ENCODE measurements at places on chromosomes 4 and X. TPM values are rescaled to one million over a fixed set of nuclear protein-coding genes. Genes with fewer than 3 reads are reported as not detected.

GRCh38 chrX:104098151-104098808, 14.0 kb upstream of the ZCCHC18 start:
- no peak for DNase-seq

- DNase-seq = no peak
These were observed 77.9 kb downstream of the RTL9 start for GRCh38 chrX:110436523-110436922.

DNA sequence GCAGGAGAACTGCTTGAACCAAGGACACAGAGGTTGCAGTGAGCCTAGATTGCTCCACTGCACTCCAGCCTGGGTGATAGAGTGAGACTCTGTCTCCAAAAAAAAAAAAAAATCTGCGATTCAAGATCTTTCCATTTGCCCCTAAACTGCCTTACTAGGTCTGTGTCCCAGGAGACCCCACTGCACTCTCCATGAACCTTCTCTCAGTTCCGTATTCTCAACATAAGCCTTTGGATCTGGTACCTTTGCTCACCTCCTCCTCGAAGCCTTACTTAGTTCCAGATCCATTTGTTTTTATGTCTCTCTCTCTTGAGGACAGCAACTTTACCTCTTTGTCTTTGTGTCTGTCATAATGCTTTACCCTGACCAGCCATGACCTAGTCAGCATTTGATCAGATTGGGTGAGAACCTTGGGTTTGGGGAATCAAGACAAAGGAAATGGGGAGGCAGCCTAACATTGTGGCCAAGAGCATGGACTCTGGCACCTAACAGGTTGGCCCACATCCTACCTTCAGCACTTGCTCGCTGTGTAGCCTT, 33.7 kb downstream of the BST1 start:
- no peak for DNase-seq

- DNase-seq = no peak
These were observed 41.9 kb upstream of the GAB1 start for GRCh38 chr4:143294710-143295275.

Gene AASDH
- 8.8 TPM for polyA plus RNA-seq

GRCh38 chr4:101708293-101709039, 82.1 kb upstream of the BANK1 start:
- no peak for DNase-seq

DNA sequence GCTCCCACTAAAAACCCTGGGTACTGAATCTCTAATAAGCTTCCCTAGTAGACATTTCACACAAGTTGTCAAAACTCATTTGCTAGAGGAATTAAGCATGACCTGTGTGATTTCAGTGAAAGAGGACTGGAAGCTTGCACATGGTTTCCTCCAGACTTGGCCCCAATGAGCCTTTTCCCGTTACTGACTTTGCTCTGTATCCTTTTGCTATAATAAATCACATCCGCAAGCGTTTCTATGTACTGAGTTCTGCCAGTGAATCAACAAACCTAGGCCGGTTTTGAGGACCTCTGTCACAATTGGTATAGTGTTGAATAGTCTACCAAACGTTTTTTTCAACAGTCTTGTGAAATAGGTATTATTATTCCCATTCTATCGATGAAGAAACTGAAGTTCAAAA, 8.2 kb downstream of the ATP11C start:
- DNase-seq = no peak

GRCh38 chrX:72330131-72330530, 24.4 kb upstream of the CITED1 start:
- no peak for DNase-seq

GRCh38 chr4:138555584-138555983, 313.4 kb upstream of the SLC7A11 start:
- DNase-seq = no peak

DNA sequence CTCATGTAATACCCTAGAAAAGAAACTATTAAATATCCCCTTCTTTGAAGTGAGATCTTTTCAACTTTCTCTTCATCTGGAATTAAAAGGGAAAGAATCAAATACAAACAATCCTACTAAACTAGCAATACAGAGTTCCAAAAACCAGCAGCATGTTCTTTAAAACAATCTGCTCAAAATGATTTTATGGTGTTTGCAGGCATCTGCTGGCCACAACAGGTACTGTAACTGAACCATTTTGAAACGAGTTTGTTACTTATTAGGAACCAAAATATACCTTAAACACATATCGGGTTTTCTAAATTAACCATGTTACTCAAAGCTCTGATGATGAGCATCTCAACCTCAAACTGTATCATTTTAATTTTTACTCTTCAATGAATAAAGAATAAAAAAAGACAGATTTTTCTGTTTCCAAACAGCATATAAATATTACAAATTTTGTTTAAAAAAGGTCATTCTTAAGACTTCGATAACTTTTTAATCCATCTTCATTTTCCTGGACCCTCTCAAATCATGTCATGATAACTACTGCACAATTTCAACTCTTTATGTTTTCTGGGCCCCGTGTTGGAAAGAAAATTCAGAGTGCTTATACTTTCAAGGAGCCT, 56.5 kb downstream of the ARAP2 start:
- no peak for DNase-seq

Gene GLUD2
- 1.6 TPM for polyA plus RNA-seq
